ENCODE measurements at places on chromosomes 2 and 18.

GRCh38 chr18:75544496-75544895 lies 117.0 kb upstream of the SMIM21 start:
- DNase-seq: no peak

DNA sequence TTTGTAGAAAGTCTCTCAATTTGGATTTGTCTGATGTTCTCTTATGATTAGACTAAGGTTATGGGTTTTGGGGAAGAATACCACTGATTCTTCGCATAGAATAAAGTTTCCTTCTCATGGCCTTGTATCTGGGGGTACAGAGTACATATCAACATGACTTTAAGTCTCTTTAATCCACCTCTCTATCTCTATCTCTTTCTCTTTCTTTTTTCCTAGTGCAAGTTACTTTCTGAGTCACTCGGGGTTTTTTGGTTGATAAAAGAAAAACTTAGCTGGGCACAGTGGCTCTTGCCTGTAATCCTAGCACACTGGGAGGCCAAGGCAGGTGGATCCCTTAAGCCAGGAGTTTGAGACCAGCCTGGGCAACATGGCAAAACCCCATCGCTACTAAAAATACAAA lies 100.1 kb upstream of the MAP4K3 start:
- DNase-seq: no peak

DNA sequence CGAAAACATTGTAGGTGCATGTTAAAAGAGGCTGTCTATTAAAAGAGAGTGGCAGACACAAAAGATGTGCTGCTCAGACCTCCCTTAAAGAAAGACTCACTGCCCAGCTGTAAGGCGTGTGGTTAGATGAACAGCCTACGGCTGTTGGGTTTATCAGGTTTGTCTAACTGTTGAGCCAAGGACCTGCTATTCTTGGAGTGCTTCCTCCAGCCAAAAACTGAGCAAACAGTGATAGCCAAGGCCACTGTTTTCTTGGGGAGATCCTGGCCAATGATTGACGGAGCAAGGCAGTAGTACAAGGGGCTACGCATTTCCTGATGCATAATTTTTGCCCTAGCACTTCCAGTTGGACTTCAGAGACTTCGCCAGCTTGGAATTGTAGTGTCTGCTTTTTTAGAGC lies 1.4 kb upstream of the RAB3GAP1 start:
- DNase-seq: no peak

GRCh38 chr2:85405201-85406059 lies 4.7 kb downstream of the CAPG start:
- peak; percentile 66 for DNase-seq

GRCh38 chr2:234910186-234910679 lies 41.6 kb upstream of the SH3BP4 start:
- no peak for DNase-seq
